Breast epithelium (tissue), 4 donors: ENCODE measurements at places on chromosomes 12 and 14. TPM values are rescaled to one million over a fixed set of nuclear protein-coding genes. Genes with fewer than 3 reads are reported as not detected.

Gene PHLDA1
- total RNA-seq, result 23.6 TPM

GRCh38 chr14:52690983-52691760 lies 4.2 kb downstream of the ERO1A start:
- H3K36me3 ChIP-seq, result no peaks in the 10 kb centered on the region
- H3K4me1 ChIP-seq, result peaks cover 9% of the 10 kb centered on the region
- no peaks in the 10 kb centered on the region for H3K27me3 ChIP-seq
- no peak overlapping the region for H3K4me3 ChIP-seq
- no peak for DNase-seq

GRCh38 chr12:129211862-129212630 lies 358.8 kb downstream of the GLT1D1 start:
- H3K27me3 ChIP-seq, result no peaks in the 10 kb centered on the region
- no peaks in the 10 kb centered on the region for H3K36me3 ChIP-seq
- no peak overlapping the region for H3K27ac ChIP-seq
- H3K4me3 ChIP-seq, result no peak overlapping the region
- no peak for DNase-seq

Gene NAP1L1
- 356 TPM for total RNA-seq

GRCh38 chr12:54430471-54431069 lies 11.5 kb upstream of the ITGA5 start:
- no peak for DNase-seq
- H3K36me3 ChIP-seq, result no peaks in the 10 kb centered on the region
- H3K27ac ChIP-seq, result no peak overlapping the region
- no peaks in the 10 kb centered on the region for H3K27me3 ChIP-seq
- H3K4me1 ChIP-seq, result peaks cover 4% of the 10 kb centered on the region
- no peak overlapping the region for H3K4me3 ChIP-seq

- DNase-seq, result peak; percentile 81
- no peak overlapping the region for H3K27ac ChIP-seq
- H3K27me3 ChIP-seq, result peaks cover 14% of the 10 kb centered on the region
These were observed 3.9 kb downstream of the DDN start for GRCh38 chr12:48995086-48995879.
